Stimulated activated CD4-positive, alpha-beta T cell treated with anti-CD3 and anti-CD28 coated beads, Interleukin-15, amount 100 ng/mL, for 1 hour (primary cell): ENCODE measurements at places on chromosomes 2 and 18.
A peak's percentile ranks its signal among the peaks of the same experiment; 100 is the strongest.

DNA sequence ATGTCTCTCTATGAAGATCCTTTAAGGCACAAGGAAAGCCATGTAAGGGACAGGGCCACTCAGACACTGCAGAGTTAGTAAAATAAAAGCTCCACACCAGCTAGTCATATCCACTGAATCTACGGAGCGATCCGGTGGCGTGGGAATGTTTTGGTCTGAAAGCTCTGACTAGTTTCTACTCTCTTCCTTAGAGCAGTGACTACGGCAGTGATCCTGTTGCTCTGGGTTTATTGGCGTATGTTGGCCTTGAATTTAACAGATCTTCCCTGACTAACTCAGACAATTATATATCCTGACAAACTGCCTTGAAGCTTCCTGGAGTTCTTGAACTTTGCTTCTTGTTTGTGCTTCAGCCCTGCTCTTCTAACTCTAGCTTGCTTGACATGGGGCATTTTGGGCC lies 115.3 kb upstream of the FZD5 start:
- no peak for DNase-seq

GRCh38 chr2:176639671-176640070 lies 370.4 kb downstream of the MTX2 start:
- DNase-seq, result no peak

- no peak for DNase-seq
Observed at GRCh38 chr2:202278944-202279343, 13.4 kb downstream of the NOP58 start.

GRCh38 chr2:237900891-237901831 lies 41.7 kb downstream of the RAMP1 start:
- no peak for DNase-seq

- DNase-seq, result no peak
Observed at GRCh38 chr18:22935431-22935830, 2.3 kb downstream of the RBBP8 start.

GRCh38 chr2:71157124-71157793 lies 26.8 kb downstream of the MPHOSPH10 start:
- DNase-seq, result peak; percentile 13

DNA sequence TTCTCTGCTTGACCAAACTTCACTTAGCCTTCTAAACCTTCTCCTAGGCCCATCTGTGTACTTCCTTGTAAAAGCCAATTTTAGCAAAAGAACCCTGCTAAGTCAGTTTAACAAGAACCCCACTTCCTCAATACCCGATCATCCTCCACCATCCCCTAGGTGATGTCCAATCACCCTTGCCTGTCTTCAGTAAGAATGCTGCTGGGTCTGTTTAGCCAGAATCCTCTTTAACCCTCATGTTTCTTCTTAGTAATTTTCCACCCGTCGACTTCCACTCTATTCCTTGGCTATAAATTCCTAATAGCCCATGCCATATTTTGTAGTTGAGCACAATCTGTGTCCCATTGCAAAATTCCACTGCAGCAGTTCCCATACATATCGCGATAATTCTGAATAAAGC lies 780.0 kb upstream of the RAB6C start:
- DNase-seq, result no peak

DNA sequence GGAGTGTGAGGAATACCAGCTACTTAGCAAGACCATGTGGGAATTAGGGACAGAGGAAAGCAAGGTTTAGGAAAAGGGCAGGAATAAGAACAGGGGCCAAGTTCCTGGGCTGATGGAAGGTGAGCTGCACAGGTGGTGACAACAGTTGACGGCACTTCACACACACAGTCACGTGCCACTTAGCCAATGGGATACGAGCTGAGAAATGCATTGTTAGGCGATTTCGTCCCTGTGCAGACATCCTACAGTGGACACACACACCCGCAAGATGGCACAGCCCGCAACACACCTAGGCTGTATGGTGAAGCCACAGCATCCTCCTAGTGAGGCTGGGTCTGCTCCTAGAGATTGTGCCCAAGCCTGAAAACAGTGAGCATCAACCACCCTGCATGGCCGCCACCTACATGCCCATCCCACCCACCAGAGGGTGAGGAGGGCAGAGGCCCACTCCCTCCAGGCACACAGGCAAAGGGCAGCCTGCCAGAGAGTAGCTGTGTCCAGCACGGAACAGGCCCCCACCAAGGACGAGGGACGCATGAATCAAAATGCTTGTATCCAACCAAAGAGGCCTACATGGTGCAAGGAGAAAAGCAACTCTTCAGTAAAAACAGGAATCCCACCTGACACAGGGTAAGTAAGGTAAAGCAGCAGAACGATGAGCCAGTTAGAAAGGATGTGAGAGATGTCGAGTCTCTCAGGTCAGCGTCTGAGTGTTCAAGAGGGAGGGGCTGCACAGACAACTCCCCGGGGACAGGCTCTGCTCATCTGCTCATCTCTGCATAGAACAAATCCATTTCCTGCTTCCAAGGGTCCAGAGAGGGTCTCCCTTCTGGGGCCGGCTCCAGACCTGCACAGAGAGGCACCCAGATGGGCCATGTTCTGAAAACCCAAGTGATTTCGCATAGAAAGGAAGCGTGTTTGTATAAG lies 51.3 kb downstream of the ZNF516 start:
- DNase-seq, result no peak
